Skin of body (tissue), 3 donors: ENCODE measurements at places on chromosomes 6 and 20. TPM values are rescaled to one million over a fixed set of nuclear protein-coding genes. Genes with fewer than 3 reads are reported as not detected.

ME1 gene
- 11.4 TPM for total RNA-seq

DNA sequence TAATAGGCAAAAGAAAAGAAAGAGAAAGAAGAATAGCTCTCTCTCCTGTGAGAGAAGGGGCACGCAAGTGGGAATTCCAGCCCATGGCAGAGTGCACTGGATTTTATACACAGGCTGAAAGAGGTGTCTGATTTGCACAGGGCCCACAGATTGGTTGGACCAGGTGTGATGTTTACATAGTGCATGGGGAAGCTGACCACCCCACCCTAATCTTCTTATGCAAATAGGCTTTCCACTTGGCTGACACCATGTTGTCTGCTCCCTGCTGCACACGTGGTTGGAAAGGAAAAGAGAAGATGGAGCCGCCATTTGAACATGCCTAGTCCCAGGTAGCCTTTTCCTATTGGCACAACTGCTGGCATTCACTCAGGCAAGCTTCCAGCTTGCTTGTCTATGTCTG lies 20.2 kb downstream of the MICA start:
- DNase-seq = no peak

DNA sequence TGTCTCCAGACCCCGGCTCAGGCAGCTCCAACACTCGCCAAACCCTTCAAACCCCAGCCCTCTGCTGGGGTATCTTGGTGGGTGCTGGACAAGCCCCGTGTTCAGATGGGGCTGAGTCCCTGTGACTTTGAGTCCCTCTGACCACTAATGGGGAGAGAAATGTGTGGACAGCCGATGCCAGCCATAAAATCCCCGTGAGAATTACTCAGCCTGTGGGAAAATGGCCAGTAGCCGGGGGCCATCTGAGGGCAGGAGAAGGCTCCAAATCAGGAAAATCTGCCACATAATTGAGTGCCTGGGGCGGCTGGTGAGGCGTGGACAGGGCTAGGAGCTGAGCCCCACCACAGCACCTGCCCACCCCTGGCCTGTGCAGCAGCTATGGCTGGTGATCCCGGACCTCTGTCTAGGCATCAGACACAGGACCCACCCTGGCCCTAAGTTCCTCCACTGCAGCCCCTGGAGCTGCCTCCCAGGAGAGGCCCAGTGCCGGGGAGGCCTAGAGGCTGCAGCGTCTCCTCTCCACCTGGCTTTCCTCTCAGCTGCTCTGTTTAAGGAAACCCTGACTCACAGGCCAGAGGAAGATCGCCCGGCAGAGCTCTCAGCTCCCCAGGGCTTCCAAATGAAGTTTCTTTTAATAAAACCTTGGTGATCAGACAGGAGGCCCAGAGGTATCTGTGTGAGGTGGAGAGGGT lies 53.7 kb upstream of the SLCO4A1 start:
- no peak for DNase-seq

GRCh38 chr6:168216751-168217191 lies 102.8 kb downstream of the DACT2 start:
- peak; percentile 34 for DNase-seq

DNA sequence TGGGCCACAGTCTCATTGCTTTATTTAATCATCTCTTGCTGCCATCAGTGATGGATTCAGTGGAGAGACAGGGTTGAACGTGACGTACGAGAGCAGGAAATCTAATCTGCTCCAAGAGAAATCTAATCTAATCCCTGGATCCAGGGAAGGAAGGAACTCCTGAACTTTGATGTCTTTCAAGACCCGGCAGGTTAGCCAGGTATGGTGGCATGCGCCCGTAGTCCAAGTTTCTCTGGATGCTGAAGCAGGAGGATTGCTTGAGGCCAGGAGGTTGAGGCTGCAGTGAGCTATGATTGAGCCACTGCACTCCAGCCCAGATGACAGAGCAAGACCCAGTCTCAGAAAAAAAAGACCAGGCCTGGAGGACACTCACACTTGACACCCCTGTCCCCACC lies 11.4 kb upstream of the PGC start:
- DNase-seq = no peak
